ENCODE measurements at places on chromosomes 3 and 15.

GRCh38 chr15:78676424-78677110 lies 35.6 kb upstream of the CHRNB4 start:
- DNase-seq, result no peak

- peak; percentile 13 for DNase-seq
These were observed 1.1 kb downstream of the BAHD1 start for GRCh38 chr15:40441565-40442531.

- DNase-seq, result peak; percentile 80
These were observed 11.7 kb upstream of the PDCD6IP start for GRCh38 chr3:33786565-33787327.

- no peak for DNase-seq
These were observed 7.3 kb upstream of the TRNT1 start for GRCh38 chr3:3119393-3119851.

GRCh38 chr15:89003865-89004725 lies 84.2 kb upstream of the ABHD2 start:
- DNase-seq, result peak; percentile 36

DNA sequence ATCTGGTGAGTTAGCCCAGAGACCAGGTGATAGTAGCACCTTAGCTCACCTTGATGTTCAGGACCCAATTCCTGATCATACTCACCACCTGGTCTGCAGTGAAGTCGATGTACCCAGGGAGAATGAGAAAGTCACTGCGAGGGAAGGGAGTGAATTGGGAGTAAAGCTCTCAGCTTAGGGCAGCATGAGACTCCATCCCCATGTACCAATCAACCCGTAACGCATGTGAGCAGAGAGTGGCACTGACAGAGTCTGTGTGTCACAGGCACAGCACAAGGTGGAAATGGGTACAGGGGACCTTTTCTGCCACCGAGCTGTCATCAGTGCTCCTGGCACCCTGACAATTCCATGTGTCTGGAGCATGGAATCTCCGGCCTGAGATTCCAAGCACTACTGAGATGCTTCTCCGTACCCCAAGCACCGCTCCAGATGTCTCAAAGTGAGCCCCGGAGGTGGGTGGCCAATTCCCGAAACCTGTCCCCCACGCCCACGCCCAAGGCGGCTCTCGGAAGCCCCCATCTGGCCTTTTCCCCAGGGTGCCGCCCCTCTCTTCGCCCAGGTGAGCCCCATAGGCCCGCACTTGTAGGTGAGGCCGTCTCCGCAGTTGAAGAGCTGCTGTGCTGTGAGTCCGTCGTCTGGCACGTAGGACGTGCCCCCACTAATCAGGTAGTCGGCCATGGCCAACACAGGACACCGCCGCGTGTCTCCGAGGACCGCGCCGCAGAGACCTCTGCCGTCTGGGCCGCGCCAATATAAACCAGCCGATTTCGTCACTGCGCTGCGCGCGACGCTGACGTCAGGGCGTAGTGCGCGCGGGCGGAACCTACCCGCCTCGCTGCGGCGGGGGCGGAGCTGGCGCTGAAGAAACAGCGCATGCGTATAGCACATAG lies at the start of gene IMPDH2:
IMPDH2 (minus strand) TSS at position 726 of the 890 bp plus-strand sequence; CDS start at position 678, 48 bp downstream.
- DNase-seq, result peak; percentile 93

DNA sequence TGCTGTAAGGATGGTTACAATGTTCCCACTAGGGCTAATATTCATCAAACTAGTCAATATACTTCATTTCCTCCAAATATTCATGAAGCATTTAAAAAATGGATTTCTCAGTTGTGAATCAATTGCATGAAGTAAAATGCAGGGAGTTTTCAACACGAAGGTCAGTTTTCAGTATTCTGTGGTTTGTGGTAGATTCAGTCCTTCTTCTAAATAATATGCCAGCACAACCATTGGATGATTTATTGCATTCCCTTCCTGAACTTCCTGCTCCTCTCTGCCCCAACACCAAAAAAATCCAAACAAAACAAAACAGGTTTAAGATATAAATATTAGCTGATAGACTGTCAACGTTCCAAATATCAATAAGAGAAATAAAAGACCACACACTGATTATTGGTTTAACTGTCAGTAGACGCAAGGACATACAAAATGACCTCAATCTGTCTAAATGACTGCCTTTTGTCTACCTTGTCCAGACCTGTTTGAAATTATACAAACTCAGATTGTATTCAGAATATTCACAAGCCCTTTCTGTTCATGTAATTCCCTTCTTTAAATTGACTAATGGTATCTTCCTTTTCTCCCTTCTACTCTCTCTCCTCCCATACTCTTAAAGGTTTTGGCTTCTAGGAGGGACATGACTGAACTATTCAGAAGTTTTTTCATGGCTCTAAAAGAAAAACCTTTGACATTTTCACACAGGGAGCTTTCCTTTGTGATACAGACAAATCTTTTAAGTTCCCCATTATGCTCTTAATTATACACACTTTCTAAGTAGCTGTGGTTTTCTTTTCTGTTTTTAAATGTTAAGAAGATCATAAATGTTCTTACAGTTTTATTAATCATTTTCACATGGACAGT lies 92.6 kb upstream of the STT3B start:
- no peak for DNase-seq

GRCh38 chr3:49976942-49977341 lies 37.0 kb downstream of the RBM6 start:
- DNase-seq, result no peak
